Cortex of kidney (tissue), 1 donor: ENCODE measurements at places on chromosomes 3 and 15.

GRCh38 chr3:183587336-183587735 lies 31.8 kb upstream of the KLHL6 start:
- DNase-seq: no peak

DNA sequence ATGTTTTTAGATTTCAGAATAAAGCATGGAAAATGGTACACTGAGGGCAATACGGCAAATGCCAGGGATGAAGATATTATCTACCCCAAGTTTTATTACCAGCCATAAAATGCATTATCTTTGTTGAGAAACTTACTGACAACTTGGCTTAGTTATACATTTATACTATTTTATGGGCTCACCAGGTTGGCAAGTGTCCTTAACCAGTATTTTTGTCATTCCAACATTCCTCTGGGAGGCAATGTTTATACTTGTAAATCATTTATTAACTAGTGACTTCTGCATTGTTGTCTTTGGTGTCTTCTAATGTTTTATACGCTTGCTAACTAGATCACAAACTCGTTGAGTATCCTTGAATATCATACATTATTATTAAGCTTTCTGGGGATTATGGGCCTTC lies 18.0 kb upstream of the ADGRG7 start:
- DNase-seq: no peak

DNA sequence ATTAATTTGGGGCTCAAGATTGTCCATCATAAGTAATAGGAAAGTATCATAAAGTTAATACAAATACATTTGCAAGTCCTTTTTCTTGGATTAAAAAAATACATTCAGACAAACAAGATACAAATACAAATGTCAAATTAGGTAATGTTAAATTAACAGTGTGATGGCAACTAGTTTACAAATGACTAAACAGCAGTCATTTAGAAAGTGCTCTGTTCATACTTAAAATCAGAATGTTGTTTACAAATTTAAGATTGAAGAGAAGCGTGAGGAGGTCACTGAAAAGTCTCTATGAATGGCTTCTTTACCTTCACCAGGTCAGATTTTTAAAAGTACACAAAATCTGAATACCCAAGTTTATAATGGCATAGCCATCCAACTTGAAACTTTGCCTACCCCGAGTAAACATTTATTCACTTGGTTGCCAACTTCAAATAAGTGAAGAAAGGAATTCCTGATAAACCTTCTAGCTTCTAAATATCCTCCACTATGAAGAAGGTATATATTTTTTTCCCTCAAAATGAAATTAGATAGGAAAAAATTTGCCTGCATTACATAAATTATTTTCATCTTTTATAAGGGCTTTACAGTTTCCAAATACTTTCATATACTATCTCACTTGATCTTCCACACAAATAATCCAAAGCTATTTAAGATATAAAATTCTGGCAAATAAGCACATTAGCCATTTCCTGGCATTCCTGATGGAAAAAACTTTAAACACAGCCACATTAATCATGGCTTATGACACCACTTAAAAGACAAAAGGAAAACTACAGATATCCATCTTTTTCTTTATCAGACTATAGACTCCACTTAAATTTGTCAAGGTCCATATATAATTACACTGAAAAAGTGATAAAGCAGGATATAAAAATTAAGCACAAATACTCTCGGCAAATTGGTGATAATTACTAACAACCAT lies 11.5 kb upstream of the NEK10 start:
- no peak for DNase-seq

DNA sequence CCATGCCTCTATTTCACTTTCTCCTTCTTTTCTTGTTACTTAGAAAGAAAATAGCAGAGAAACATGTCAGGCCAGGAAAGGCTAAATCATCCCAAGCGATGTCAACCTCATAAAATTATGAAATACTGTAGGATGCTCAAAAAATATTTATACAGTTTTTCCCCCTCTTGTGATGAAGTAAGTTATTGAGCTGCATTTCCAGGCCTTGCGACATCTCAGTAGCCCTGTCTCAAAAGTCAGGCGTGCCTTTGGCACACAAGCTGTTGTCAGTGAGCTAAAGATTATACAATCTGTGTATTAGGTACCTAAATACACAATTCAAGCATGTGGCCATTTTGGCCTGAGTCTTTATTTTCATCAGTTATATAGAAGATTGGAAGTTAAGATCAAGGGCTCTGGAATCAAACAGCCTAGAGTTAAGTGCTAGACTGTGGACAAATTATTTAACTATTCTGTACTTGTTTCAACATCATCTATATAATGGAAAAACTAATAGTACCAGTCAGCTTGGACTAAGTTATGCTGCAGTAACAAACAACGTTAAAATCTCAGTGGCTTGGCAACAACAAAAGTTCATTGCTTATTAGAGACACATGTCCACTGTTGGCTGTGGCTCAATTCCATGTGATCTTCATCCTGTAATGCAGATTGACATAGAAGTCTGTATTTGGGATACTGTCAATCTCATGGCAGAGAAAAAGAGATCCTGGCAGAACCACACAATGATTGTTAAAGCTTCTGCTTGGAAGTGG lies 406.4 kb upstream of the PROK2 start:
- DNase-seq: no peak

- DNase-seq: no peak
Measured at GRCh38 chr3:12034440-12034839, 30.3 kb downstream of the SYN2 start.
